Activated CD4-positive, alpha-beta T cell treated with anti-CD3 and anti-CD28 coated beads for 48 hours (primary cell): ENCODE measurements at places on chromosomes 3 and 15.

GRCh38 chr3:170233530-170233929 is 11.3 kb downstream of the PRKCI start:
- no peak for DNase-seq

GRCh38 chr3:61899700-61900462 is 338.5 kb downstream of the PTPRG start:
- DNase-seq, result no peak

DNA sequence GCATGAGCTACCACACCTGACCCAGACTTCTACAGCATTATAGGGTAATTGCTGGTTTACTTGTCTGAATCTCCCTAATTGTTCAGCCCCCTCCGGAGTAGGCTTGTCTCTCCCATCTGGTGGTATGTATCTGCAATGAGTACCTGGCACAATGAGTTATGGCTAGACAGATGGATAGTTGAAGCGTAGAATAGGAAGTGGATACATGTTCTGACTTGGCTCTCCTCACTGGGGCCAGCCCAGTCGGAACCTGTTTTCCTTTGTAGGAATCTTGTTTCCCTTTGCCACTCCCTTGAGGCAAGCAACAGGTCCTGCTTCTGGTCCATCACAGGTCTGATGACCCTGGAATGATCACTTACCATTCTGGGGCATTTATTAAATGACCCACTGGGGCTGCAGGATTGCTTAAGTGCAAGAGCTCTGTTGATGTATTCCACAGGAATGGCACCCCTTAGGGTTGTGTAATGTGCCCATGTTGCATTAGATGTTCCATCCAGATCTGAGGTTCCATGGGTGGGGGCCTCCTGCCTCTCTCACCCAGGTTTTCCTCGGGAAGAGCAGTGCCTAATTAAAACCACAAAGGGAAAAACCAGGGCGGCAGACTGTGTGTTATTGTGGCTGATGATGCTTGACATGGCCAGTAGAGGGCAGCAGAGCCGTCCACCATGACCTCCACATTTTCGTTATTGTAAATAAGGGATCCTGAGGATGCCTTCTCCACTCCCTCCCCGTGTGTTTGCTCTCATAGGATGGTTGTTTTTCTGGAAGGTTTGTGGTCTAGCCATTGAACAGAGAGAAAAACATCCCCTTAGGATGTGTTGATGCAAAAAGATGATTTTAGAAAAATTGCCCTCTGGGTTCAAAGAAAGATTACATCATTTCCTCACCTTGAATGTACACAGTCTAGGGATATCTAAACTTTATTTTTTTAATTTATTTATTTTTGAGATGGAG is 58.0 kb downstream of the CMTM8 start:
- peak; percentile 69 for DNase-seq

DNA sequence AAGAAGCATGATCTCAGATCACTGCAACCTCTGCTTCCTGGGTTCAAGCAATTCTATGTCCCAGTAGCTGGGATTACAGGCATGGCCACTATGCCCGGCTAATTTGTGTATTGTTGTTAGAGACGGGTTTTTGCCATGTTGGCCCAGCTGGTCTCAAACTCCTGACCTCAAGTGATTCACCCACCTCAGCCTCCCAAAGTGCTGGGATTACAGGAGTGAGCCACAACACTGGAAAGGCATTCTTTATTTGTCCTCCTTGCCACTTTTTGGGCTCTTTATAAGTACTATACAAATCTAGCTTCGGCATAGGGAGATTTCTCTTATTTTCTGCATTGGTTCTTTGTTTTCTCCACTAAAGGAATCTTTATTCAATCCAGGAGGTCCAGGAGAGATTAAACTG is 18.6 kb downstream of the CMTM8 start:
- no peak for DNase-seq

DNA sequence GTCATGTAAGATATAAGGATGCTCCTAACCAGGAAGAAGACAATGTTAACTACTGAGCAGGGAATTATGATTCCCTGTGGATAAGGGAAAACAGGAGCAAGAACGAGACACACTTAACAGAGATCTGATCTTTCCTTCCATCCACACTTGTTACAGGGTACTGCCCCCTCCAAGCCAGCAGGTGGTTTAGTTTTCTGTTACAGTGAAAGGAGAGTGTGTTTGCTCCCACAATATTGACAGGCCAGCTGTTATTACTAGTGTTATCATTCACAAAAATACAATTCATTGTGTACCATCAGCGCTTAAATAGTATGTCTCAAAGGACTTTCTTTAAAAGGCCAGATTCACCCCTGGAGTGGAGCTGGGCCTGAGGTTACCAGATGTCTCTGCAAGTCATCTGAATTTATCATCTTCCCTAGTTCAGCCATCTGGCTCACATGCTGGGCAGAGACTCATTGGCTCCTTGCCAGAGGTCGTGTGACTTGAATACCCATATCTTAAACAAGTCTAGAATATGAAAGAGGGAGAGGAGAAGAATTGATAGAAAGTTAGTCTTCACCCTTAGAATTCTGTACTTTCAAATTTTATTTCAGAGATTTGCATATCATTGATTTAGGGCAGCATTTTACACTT is 16.8 kb upstream of the FMN1 start:
- no peak for DNase-seq

DNA sequence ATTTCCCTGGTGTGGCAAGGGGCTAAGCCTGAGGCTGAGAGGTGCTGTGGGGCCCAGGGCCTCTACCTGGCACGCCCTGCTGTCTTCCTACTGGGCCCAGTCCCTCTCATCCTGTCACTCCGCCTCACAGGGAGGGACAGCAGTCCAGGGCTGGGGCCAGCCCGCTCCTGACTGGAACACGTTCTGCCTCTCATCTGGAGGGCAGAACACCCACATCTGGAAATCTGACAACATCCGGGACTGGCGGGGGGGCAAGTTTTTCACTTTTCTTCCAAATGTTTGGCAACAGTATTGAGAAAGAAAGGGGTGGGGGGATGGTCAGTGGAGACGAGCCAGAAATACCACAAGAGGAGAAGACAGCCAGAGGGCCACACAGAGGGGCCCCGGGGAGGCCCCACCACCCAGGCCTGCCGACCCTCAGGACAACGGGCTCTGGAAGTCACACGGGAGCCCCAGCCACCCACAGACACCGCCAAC is 1.8 kb upstream of the MYL3 start:
- DNase-seq, result no peak

GRCh38 chr3:22907161-22907780 is 295.9 kb upstream of the UBE2E2 start:
- DNase-seq, result no peak

DNA sequence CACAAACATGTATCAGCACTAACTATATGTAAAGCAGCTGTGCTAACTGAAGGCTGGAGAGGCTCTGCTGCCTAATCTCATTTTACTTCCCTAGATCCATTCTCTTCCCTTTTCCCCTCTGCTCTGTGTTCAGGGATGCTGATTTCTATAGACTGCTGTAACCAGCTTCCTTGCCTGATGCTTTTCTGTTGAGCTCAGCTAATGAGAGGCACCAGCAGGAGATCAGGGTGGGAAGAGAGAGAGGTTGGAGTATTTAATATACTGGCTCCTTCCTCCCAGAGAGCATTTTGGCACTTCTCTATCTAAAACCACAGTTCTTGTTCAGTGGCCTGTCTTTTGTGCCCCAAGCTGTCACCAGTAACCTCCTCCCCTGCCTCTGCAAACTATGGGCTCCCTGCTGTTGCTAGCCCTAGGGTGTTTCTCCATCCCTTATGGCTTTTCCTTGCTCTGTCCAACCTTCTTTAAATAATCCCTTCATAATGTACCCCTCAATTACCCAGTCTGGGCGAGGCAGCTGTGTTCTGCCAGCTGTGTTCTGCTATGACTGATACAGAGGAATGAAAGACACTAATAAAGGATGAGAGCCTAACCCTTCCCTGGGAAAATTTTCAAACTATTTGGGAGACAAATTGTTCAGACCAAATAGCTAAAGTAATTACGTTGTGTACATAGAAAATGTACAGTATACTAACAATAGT is 69.5 kb downstream of the CADPS start:
- DNase-seq, result no peak

DNA sequence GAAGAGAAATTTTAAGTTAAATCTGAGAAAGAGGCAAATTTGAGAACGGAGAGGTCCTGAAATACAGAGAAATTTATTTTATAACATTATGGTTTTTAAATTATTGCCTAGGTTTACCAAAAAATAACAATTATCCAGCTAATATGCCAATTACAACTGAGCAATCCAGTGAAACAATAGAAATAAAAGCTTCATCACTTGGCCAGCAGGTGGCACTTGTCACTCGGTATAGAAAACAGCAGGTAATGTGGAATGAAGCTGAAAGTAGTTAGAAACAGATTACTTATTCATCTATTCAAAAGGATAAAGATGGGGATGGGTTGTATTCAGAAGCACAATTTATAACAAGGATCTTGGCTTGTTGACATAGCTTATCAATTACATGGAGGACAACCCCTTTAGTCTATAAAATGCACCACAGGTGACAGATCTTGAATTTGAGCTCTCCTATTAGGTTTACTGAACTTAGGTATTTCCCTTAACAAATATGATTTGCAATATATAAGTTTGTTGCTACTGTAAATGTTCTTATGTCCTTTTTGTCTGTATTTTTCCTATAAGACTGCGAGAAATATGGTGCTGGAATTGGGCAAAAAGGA is 70.1 kb upstream of the GUCA1C start:
- DNase-seq, result peak; percentile 40
